ENCODE measurements at places on chromosomes 5 and 9.
A peak's percentile ranks its signal among the peaks of the same experiment; 100 is the strongest.

DNA sequence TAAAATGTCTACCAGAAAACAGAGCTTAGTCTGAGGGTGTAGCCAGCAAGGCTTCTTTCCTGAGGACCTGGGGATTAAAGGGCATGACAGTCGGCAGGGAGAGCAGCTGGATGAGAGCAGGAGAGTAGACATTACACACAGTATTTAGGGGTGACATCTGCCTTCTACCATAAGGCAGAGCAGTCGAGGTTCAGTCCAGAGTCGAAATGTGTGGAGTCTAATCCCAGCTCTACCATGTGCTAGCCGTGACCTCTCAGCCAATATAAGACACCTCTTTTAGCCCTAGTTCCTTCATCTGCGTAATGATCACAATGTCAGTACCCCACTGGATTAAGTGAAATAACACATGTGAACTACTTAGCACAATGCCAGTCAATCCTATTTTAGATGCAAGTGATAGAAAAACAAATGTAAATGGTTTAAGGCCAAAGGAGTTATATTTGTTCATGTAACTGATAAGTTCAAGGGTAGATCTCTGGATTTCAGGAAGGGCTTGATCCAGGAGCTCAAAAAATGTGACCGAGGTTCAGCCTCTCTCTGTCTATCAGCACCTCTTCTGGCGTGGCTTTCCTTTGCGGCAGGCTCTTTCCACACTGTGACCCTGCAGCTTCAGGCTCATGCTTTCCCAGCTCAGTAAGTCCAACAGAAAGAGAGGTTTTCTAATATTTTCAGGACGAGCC lies 16.2 kb upstream of the CPLX2 start:
- DNase-seq = no peak

- no peak for DNase-seq
Observed at GRCh38 chr9:129236441-129237145, 58.5 kb upstream of the IER5L start.

- DNase-seq = no peak
Observed at GRCh38 chr5:3161672-3162071, 410.2 kb upstream of the IRX2 start.

DNA sequence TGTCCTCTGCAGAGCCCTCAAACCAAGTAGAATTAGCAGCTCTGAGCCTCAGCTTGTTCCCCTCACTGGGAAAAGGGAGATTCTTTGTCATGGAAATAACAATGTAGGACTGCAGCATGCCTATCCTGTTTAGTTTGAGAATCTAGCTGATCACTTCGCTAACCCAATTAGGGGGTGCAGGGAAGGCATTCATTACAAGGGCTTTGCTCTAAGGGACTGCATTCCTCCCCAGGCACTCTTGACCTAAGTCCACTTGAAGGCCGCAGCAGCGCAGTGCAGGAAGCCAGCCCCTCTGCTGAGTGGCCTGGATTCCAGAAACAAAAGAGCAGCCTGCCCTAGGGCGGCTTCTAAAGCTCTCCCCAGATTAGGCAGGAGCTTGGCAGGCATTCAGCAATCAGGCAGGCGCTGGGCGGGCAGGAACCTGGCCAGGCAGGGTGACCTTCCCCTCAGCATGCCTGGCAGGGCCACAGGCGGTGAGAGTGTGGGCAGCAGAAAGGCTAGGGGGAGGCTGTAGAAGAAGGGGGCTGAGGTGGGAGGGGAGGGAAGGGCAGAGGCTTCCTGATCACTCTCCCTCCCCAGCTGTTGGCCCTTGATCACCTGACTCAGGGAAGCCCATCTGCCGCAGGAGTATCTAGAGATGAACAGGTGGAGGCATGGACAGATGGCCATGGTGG lies 24.8 kb downstream of the CCNJL start:
- DNase-seq = peak; percentile 21

DNA sequence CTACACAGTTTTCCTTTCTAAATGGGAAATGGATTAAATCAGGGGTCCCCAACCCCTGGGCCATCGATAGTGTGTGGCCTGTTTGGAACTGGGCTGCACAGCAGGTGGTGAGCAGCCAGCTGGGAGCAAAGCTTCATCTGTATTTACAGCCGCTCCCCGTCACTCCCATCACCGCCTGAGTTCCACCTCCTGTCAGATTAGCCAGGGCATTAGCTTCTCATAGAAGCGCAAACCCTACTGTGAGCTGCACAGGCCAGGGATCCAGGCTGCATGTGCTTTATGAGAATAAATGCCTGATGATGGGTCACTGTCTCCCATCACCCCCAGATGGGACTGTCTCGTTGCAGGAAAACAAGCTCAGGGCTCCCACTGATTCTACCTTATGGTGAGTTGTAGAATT lies 41.2 kb upstream of the FLT4 start:
- no peak for DNase-seq

- no peak for DNase-seq
Observed at GRCh38 chr5:41707853-41708603, 162.2 kb downstream of the OXCT1 start.

DNA sequence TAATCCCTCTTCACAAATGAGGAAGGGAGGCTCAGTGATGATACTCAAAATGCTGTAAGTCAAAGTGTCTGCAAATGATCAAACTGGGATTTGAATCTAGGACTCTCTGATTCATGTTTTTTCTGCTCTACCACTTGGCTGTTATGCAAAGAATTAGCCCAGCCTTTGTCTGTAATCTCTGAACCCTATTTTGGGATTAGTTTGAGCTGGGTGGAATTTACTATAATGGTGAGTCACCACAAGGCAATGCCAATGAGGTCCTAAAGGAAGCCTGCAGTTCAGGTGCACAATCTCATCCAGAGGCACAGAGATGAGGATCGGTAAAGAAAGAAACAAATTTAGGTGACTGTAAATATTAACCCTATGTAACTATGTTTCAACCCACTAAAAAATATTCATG lies 29.2 kb downstream of the RFK start:
- no peak for DNase-seq

- DNase-seq = no peak
Observed at GRCh38 chr9:70049236-70049635, 5.6 kb downstream of the MAMDC2 start.

- no peak for DNase-seq
Observed at GRCh38 chr9:132014218-132014805, 65.4 kb downstream of the MED27 start.

DNA sequence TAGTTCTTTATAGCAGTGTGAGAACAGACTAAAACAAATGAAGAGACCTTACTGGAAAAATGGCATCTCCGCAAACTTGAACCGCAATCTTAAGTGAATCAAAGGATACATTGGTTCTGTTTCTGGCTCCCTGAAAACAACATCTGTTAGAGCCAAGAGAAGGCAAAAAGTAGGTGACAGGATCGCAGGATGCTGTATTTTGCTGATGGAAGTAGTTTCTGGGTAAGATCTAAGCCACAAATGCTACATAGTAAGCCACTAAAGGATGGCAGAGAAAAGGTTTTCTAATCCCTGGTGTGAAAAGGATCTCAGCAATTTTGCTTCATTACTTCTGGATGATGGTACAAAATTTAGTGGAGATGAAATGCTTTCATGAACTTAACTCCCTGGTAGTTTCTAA lies 63.3 kb upstream of the HTR4 start:
- DNase-seq = no peak

- DNase-seq = no peak
Observed at GRCh38 chr5:159427180-159428012, 97.1 kb upstream of the IL12B start.

GRCh38 chr9:112000743-112001142 lies 104.1 kb downstream of the UGCG start:
- no peak for DNase-seq

DNA sequence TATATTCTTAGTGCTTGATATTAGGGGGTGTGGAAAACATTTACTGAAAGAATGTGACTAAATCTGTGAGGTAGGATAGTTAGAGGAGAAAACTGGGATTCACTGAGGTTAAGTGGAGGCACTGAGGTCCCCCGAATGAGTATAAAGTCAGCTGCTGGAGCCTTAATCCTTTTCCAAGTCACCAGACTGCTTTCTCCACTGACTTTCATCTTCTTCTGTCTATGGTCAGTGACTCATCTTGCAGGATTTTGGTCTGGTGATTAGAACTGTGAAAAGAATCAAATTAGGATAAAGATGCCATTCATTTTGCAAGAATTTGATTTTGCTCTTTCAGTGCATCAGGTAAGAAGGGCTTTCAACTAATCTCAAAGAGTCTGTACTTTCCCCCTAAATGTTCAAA lies 89.3 kb upstream of the ALDH1A1 start:
- DNase-seq = no peak

DNA sequence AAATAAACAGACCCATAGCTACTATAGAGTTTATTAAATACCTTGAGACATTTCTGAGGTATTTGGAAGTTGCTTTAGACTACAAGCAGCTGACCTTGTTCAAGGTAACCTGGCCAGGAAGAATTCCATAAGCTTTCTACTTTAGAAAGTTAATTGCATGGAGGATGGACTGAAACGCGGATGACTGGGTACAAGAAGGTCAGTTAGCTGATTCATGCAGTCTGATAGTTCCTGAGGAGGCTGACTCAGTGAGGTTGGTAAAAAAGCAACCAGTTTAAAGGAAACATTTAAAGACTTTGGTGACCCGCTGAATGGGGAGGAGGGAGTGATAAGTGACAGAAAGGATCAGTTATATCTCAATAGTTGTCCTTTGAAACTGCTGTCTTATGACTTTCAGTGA lies 670.1 kb upstream of the CDH9 start:
- DNase-seq = no peak

GRCh38 chr9:4303006-4303405 lies 3.1 kb upstream of the GLIS3 start:
- no peak for DNase-seq
